ENCODE measurements at places on chromosomes 2 and 18.

- no peak for DNase-seq
Measured at GRCh38 chr2:128986026-128986715, 667.5 kb upstream of the HS6ST1 start.

- DNase-seq, result no peak
Measured at GRCh38 chr2:2879781-2880180, 497.8 kb downstream of the EIPR1 start.

- DNase-seq, result peak; percentile 33
Measured at GRCh38 chr2:110678457-110679336, 834 bp upstream of the BUB1 start.

- no peak for DNase-seq
Measured at GRCh38 chr2:216044883-216045486, 31.6 kb upstream of the MREG start.

DNA sequence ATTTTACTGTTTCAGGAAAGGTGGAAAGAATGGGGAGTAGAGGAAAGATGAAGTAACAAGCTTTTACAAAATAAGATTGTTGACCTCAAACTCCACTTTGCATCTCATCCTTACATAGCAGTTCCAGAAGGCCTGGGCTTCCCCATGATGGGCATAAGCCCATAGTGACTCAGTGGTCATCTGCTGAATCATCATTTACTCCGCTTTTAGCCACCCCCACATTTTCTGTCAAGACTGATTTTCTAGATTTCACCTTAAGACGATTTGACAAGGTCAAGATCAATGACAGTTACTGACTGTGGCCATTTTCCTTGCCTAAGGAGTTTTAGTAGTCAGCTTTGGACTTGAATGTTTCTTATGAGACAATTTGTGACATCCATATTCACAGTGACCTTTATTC lies 49.4 kb downstream of the PLEKHM3 start:
- no peak for DNase-seq

DNA sequence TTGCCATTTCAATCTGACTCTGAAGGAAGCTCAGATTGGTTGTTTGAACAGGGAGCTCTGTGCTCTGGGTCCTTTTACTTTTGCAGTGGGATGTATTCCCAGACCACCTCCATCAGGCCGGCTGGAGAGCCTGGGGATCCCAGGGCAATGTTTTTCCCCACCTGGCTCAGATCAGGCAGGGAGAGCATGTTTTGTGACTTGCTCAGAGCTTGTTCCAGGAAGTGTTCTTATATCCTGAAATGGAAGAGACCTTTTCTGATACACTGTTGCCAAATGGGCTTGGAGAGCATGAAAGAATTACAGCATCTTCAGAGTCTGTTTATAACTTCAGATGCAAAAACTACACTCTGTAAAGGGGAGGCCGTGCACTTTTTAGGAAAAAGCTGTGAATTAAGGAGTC lies 56.0 kb downstream of the LIPG start:
- no peak for DNase-seq

- no peak for DNase-seq
Measured at GRCh38 chr2:183665425-183665824, 541.2 kb downstream of the NUP35 start.

DNA sequence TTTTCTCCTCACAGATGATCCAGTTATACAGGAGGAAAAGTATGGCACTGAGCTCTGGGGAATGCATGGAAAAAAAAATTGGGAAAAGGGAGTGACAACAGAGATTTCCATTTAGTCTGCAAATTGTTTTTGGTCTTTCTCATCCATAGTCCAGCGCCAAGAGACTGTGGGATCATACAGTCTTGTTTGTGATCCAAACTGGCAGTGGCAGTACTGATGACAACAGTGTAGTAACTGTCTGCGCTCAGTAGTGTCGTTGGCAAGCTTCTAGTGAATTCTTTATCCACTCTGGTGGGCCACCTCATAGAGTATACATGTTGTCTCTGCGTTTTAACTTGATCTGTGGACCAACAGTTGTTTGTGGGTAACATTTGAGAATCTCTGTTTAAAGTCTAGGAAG lies 37.9 kb downstream of the GALNT1 start:
- no peak for DNase-seq

- DNase-seq, result peak; percentile 19
Measured at GRCh38 chr2:203501873-203502272, 33.2 kb downstream of the RAPH1 start.

GRCh38 chr2:161729-162128 lies 102.1 kb downstream of the SH3YL1 start:
- no peak for DNase-seq

GRCh38 chr2:112084689-112085374 lies 29.8 kb downstream of the TMEM87B start:
- DNase-seq, result no peak

- peak; percentile 7 for DNase-seq
Measured at GRCh38 chr2:49616800-49617199, 462.5 kb upstream of the FSHR start.

GRCh38 chr2:200052627-200053026 lies 97.2 kb downstream of the MAIP1 start:
- no peak for DNase-seq

DNA sequence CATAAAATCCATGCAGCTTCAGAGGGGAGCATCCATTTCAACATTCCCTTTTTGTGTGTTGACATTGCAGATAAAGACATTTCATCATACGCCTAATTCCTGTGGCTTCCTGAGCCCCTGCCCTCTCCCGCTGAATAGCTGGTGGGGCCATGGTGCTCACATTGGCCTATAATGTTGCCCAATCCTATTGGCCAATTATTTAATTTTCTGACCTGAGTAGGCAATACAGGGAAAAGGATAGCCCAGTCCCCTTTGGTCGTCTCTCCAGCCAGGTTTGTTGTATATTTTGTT lies 163.8 kb upstream of the MYCN start:
- DNase-seq, result peak; percentile 53

DNA sequence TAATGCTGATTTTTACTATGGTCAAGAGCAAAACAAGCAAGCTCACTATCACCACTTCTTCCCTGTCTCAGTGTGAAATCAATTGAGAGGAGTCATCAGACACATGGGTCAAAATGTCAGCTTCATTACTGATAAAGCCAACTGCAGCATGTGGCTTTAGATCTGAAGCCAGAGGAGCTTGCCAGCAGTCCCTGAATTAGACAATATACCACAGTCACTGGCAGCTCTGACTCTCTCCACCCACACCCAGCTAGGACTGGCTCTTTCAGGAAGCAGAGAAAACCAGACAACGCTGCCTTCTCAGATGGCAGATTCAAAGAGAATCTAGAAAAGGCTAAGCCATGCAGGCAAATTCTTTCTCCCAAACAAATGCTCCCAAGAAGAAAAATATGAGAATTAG lies 20.0 kb upstream of the ASB18 start:
- no peak for DNase-seq

DNA sequence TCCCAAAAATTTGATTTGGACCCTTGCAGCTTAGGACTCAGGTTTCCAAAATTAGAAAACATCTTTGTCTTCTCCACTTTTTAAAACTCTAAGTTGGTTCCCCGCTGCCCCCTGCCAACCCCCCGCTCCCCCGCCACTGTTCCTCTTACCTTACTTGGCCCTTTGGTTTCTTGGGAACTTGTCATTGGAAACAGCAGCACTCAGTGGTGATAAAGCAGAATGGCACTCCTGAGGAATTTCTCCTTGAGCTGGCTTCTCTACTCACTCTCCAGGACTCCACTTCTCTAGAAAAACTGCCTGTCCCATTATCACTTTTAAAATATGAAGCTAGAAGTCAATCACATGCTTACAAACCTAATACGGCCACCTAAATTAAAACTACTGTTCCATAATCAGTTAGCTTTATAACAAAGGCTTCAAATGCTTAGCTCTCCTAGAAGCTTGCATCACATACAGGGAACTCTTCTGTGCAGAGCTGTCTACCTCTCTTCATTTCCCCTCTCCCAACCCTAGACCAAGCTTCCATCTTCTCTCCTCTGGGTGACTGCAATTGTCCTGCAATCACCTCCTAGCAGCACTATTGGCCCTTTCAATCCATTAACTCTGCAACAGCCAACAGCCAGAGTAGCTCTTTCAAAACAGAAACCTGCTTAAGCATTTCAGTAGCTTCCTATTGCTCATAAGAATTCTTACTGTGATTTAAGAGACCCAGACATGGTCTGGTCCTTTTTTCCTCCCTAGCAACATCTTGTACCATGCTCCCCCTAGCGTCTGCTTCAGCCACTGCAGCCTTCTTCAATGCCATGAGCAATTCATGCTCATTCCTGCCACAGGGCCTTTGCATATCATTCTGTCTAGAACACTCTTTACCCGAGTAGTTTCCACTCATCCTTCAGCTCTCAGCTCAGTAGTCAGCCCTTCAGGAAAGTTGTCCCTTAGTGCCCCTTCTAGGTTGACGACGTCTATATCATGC lies 15.2 kb upstream of the PLEKHM3 start:
- peak; percentile 77 for DNase-seq

- no peak for DNase-seq
Measured at GRCh38 chr18:5693699-5694294, 150.0 kb upstream of the EPB41L3 start.

Measured in MV-4-11 (cell line).